ENCODE measurements at places on chromosomes 2 and 18. TPM values are rescaled to one million over a fixed set of nuclear protein-coding genes. Genes with fewer than 3 reads are reported as not detected.

XIRP2 gene
- not detected for total RNA-seq

DNA sequence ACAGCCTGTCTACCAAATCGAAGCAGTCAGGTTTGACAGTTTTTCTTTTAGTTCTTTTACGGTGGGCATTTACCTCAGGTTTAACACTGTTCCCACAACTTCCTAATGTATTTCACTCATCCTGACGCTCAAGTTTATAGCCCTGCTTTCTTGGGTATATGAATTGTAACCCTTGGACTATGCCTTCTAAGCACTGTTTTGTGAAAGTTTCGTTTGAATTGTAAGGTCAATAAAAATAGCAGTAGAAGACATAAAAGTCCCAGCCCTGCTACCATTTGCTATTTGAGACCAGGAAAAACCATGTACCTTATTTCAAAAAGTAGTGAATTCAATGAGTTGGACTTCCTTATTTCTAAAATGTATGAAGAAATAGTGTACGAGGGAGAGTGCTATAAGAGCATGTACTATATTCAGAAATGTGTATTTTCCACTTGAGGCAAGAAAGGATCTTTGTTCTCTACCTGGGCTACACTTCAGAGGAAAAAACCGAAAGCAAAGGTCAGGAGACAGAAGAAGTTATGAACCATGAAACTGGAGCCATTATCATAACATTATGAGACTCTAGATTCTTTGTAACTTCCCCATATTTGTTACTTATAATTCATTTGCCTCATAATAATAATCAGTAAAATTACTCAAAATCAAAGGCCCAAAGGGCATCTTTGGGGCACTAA, 1.9 kb upstream of the ZC3H15 start:
- H3K27ac ChIP-seq, result no peak overlapping the region
- peaks cover 29% of the 10 kb centered on the region for H3K4me1 ChIP-seq

FKBP7 gene
- total RNA-seq, result 4.6 TPM

DNA sequence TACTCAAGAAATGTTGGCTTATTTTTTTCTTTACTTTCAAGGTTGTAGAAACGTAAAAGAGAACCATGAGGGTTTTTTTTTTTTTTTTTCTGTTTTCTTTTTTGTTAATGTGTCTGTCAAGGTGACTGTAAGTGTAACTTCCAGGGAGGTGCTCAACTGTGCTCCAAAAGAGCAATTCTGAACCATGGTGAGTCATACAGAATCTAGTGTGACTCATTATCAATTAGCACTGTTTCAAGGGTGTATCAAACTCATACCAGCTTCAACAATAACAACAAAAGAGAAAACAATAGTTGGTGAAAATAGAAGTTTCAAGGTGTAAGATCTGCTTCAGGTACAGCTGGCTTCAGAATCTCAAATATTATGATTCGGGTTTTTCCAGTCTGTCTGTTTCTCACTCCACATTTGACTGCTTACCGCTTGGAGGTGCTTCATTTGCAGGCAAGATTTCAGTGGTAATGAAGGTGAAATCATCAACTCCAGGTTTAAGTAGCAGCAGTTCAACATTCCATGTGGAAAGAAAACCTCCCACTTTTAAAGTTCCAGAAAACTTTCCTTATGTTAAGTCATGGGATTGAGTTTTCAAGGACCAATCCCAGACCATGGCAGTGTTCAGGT, 850.6 kb downstream of the CNTNAP5 start:
- DNase-seq, result no peak
- H3K27me3 ChIP-seq, result no peaks in the 10 kb centered on the region
- H3K4me3 ChIP-seq, result no peak overlapping the region
- H3K36me3 ChIP-seq, result no peaks in the 10 kb centered on the region
- no peak overlapping the region for H3K27ac ChIP-seq
- peaks cover 22% of the 10 kb centered on the region for H3K4me1 ChIP-seq

RANBP2 gene
- total RNA-seq, result 71.6 TPM

GRCh38 chr2:230447036-230447435, 31.0 kb downstream of the SP100 start:
- no peak overlapping the region for H3K27ac ChIP-seq
- no peaks in the 10 kb centered on the region for H3K4me1 ChIP-seq
- peaks cover 17% of the 10 kb centered on the region for H3K36me3 ChIP-seq
- no peak overlapping the region for H3K4me3 ChIP-seq

- H3K27me3 ChIP-seq, result no peaks in the 10 kb centered on the region
- no peaks in the 10 kb centered on the region for H3K36me3 ChIP-seq
- no peak overlapping the region for H3K4me3 ChIP-seq
- H3K27ac ChIP-seq, result no peak overlapping the region
- no peak for DNase-seq
Observed at GRCh38 chr2:15293262-15293937, 267.7 kb downstream of the NBAS start.

- H3K4me1 ChIP-seq, result no peaks in the 10 kb centered on the region
- no peak overlapping the region for H3K27ac ChIP-seq
- no peaks in the 10 kb centered on the region for H3K36me3 ChIP-seq
- DNase-seq, result no peak
- no peaks in the 10 kb centered on the region for H3K27me3 ChIP-seq
Observed at GRCh38 chr2:152051436-152051835, 47.4 kb downstream of the CACNB4 start.

DNA sequence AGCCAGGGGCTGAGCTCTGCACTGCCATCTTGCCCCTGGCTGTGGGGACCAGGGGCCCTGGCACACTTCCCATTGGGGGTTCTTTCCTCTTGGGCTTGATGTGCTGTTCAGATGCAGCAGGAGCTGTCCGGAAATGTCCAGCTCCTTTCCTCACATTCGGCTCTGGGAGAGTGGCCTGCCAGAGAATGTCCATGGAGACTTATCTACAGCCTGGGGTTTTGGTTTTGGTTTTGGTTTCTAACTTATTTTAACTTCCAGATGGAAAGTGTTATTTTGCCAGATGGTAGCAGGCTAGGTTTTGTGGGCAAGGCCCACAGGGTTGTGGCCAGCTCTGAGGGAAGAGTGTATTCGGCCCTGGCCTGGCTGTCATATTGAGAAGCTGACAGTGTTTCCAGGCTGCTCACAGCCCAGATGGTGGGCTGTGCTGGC, 177.3 kb downstream of the ANKRD30B start:
- H3K27ac ChIP-seq, result no peak overlapping the region
- H3K27me3 ChIP-seq, result no peaks in the 10 kb centered on the region
- H3K4me3 ChIP-seq, result no peak overlapping the region
- no peaks in the 10 kb centered on the region for H3K4me1 ChIP-seq

DNA sequence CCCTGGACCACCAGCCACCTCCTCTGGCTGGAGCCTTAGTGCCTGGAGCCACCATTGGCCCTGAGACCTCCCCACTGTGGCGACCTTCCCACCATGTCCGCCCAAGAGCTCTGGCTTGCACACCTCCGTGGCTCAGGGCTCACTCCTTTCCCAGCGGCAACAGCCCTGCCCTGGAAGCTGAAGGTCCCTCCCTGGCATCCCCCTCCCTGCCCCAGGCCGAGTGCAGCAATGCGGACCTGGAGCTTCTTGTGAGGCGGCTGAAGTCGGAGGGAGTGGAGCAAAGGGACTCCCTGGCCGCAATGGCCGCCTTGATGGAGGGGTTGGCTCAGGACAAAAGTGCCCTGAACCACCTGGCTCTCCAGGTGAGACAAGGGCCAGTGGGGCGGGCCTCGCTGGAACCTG, 28.6 kb downstream of the CROCC2 start:
- no peaks in the 10 kb centered on the region for H3K4me1 ChIP-seq
- no peak overlapping the region for H3K27ac ChIP-seq
- H3K4me3 ChIP-seq, result no peak overlapping the region
- no peaks in the 10 kb centered on the region for H3K27me3 ChIP-seq

FRZB gene
- 0.66 TPM for total RNA-seq

ASXL3 gene
- 1.3 TPM for total RNA-seq

- no peaks in the 10 kb centered on the region for H3K27me3 ChIP-seq
- H3K27ac ChIP-seq, result no peak overlapping the region
Observed at GRCh38 chr2:9897846-9898245, 53.6 kb upstream of the GRHL1 start.

GRCh38 chr2:85355073-85355410, 473 bp downstream of the ELMOD3 start:
- peak overlapping the region; percentile 79 for H3K27ac ChIP-seq
- H3K36me3 ChIP-seq, result peaks cover 8% of the 10 kb centered on the region
- H3K4me3 ChIP-seq, result peak overlapping the region; percentile 54

SERPINB13 gene
- total RNA-seq, result not detected
